ENCODE measurements at places on chromosomes 5 and 9.
A peak's percentile ranks its signal among the peaks of the same experiment; 100 is the strongest.

DNA sequence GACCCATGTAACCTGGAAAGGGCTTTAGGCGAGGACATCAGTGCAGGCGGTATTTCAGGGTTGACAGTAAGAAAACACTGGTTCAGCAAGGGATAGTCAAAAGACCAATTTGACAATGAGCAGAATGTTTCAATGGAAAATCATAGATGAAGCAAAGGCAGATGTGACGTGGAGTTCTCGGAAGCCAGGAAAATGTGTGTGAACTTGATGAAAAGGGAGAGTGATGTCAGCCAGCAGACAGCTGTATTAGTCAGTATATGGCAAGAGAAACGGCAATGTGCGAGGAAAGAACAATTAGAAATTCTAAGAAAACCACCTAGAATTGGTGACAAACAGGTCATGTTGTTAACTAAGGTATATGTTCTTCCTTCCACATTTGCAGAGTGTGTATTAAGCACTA lies 503.9 kb upstream of the DAB2 start:
- DNase-seq = no peak

- DNase-seq = no peak
Measured at GRCh38 chr5:63958654-63959053, 3.6 kb downstream of the HTR1A start.

GRCh38 chr5:60370508-60370907 lies 329.5 kb downstream of the DEPDC1B start:
- no peak for DNase-seq

GRCh38 chr9:95094002-95094401 lies 223.5 kb downstream of the FANCC start:
- DNase-seq = no peak

GRCh38 chr9:7139886-7140285 lies 382.1 kb downstream of the KDM4C start:
- DNase-seq = peak; percentile 39

DNA sequence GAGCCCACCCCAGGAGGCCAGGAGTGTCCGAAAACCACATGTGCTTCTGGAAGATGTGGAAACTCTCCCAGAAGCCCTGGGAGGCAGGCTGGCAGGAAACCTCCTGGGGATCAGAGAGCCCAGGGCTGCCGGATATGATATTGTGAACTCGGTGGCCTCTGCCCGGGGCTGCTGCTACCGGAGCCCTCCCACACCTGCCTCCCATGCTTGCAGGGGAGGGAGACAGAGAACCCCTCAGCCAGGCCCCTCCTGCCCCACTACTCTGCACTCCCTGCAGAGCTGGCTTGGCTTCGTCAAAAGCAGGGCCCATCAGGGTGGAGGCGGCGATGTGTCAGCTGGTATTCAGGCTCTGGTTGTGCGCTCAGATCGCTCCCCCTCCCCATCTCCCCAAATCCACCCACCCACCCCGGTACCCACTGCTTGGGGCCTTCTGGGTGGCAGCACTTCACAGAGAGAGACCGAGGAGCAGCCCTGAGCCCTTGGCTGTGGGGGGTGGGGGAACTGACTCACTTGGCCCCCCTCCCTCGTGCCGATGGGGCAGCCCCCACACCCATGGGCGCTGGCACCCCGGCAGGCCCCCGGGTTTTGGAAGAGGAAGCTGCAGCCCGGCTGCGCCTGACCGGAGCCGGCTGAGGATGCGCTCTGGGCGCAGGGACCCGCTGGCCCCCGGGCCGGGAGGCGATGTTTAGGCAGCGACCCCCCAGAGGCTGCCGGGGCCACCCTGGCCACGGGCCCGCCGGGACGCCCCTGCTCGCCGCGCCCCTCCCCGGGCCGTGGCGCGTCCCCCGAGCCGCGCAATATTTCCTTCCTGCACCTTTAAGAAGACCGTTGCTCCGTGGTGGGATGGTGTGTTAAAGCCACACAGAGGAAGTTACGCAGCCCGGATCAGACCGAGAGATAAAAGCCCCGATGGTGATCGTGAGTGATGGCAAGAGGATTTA lies 786 bp upstream of the NTNG2 start:
- no peak for DNase-seq

DNA sequence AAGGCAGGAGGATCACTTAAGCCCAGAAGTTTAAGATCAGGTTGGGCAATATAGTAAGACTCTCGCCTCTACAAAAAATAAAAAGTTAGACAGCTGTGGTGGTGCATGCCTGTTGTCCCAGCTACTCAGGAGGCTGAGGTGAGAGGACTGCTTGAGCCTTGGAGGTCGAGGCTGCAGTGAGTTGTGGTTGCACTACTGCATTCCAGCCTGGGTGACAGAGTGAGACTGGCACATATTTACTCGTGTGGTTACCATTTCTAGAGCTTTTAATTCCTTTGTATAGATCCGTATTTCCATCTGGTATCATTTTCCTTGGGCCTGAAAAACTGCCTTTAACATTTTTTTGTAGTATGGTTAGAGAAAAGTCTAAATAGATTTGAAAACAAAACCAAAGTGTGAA lies 7.8 kb downstream of the IL6ST start:
- DNase-seq = no peak

DNA sequence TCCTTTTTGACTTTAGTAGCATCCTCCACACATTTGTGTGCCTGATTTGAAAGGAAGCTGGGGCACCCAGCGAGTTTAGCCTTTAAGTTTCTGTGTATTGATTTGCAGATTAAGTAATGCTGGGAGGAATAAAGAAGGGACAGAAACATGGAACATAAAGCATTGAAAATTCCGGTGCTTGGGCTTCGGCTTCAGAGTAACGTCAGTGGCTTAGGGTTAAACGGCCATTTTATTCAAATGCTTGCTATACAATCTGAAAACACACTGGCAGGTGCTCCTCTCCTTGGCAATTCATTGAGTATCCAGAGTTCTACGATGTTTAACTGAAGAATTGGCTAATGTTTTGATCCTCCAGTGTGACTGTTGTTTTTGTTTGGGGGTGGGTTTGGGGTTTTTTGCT lies 58.0 kb upstream of the FSD1L start:
- DNase-seq = no peak

DNA sequence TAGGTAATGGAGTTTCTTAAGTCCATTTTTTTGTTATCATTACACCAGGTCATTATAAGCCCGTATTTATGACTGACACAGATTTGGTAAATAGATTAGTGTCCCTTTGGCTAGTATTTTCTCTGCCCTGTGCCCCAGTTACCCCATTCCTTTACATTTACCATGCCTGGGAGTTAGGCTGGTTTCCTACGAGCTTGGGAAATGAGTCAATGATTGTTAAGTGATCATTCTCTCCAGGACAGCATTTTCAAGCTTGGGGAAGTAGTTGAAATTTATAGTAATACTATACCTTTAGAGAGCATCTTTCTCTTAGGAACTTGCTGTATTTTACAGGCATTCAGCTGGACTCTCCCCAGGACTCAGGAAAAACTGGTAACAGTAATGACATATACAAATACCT lies 573.1 kb downstream of the TLE4 start:
- DNase-seq = no peak

DNA sequence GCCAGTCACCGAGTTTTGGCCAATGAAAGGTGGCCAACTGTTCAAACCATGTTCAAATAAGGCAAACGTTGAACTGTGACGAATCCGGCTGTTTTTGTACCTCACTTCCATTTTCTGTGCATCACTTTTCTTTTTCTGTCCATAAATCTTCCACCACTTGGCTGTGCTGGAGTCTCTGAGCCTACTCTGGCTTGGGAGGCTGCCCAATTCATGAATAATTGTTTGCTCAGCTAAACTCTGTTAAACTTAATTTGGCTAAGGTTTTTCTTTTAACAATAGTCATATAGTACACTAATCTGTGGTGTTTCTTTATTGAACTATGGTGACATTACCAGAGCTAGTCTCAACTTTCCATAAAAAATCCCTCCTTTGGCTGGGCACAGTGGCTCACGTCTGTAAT lies 11.3 kb downstream of the NIM1K start:
- no peak for DNase-seq

GRCh38 chr5:135880278-135880677 lies 15.4 kb downstream of the IL9 start:
- no peak for DNase-seq
